Activated T-cell treated with anti-CD3 and anti-CD28 coated beads, Interleukin-2, amount 50 U/mL, for 72 hours (primary cell): ENCODE measurements at places on chromosomes 7 and 10. TPM values are rescaled to one million over a fixed set of nuclear protein-coding genes. Genes with fewer than 3 reads are reported as not detected.

Gene TRDMT1
- total RNA-seq = 8.7 TPM

Gene ANLN
- total RNA-seq = 49.5 TPM

Gene ACTR3C
- total RNA-seq = 6.3 TPM

DNA sequence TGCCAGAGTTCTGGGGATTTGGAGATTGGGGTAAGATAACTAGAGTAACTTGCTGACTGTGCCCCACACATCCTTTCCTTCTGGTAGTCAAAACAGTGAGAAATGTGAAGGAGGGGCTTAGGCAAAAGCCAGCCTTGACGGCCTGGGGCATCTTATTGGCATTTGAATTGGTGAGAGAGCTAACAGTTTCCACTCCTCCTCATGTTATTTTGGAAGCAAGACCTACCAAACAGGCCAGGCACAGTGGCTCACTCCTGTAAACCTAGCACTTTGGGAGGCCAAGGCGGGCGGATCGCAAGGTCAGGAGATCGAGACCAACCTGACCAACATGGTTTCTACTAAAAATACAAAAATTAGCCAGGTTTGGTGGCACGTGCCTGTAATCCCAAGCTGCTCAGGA is 596.6 kb downstream of the GRM8 start:
- H3K4me3 ChIP-seq = no peak overlapping the region
- H3K27ac ChIP-seq = no peak overlapping the region
- H3K27me3 ChIP-seq = no peaks in the 10 kb centered on the region
- no peaks in the 10 kb centered on the region for H3K4me1 ChIP-seq
- DNase-seq = no peak
- H3K36me3 ChIP-seq = no peaks in the 10 kb centered on the region

DNA sequence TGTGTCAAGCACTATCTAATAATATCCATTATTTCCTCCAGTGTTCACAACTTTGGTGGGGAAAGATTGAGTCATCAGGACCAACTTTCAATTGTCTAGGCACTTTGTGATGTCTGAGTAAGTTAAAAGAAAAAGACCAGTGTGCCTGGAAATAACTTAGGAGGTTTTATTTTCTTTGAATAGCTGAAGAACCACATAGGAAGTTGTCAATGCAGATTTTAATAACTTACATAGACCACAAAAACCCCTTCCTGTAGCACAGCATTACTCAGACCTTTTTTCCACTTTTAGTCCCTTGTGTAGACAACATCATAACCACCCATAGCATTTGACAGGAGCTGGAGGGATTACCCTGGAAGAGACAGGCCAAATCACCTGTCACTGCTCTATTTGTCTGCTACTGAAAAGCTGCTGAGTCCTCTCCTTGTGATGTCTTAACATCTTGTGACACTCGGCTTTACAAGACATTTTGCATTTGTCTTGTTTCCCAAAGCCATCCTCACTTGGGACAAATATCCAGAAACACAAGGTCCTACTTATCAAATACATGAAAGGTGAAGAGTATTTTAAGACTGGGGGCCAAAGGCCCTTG is 241.5 kb upstream of the PTER start:
- no peaks in the 10 kb centered on the region for H3K27me3 ChIP-seq
- no peak overlapping the region for H3K4me3 ChIP-seq
- DNase-seq = no peak
- peaks cover 15% of the 10 kb centered on the region for H3K4me1 ChIP-seq
- peak overlapping the region; percentile 65 for H3K27ac ChIP-seq
- peaks cover 3% of the 10 kb centered on the region for H3K36me3 ChIP-seq

DNA sequence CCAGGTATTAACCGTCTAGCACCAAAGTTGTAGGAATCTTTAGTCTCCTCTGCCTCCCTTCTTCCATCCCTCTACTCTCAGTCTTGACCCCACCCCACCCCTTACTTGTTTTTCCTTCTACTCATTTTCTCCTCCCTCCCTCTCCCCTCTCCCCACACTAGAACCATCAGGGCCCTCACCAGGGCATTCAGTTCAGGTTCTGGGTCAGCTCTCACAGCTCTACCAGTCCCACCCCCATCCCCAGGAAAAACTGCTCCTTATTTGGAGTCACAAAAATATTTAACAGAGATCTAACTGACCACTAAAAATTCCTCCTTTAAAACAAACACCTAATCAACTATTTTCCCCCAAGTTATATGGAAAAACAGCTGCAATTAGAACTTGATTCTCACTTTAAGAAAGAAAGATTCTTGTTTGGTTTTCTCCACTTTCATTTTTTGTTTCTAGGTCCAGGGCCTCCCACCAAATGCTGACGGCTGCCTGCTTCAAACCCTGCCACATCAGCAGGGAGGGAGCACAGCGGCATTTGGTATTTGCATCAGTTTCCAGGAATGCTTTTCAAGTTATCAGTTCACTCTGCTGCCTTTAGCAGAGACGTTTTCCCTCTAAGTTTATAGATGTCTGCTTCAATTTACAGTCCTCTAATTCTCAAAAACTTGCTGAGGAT is 2.8 kb upstream of the COL1A2 start:
- peak overlapping the region; percentile 31 for H3K4me3 ChIP-seq
- peaks cover 20% of the 10 kb centered on the region for H3K27me3 ChIP-seq
- H3K27ac ChIP-seq = peak overlapping the region; percentile 59
- H3K4me1 ChIP-seq = peaks cover 12% of the 10 kb centered on the region
- H3K36me3 ChIP-seq = no peaks in the 10 kb centered on the region

DNA sequence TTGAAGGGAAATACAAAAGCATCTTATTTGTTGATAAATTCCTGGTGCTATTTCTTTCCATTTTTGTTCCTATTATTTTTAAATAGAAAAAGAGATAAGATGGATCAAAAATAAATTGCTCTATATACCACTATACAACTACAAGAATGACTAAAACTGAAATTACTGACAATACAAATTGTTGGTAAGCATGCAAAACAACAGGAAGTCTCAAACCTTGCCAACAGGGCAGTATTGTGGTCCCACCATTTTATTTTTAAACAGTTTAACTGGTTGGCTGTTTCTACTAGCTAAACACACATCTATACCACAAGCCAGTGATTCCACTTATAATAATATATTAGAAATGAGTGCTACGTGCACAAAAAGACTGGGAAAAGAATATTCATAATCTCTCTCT is 213.0 kb downstream of the JAZF1 start:
- no peaks in the 10 kb centered on the region for H3K27me3 ChIP-seq
- H3K36me3 ChIP-seq = no peaks in the 10 kb centered on the region
- peaks cover 21% of the 10 kb centered on the region for H3K4me1 ChIP-seq
- H3K4me3 ChIP-seq = no peak overlapping the region
- no peak overlapping the region for H3K27ac ChIP-seq
- no peak for DNase-seq

DNA sequence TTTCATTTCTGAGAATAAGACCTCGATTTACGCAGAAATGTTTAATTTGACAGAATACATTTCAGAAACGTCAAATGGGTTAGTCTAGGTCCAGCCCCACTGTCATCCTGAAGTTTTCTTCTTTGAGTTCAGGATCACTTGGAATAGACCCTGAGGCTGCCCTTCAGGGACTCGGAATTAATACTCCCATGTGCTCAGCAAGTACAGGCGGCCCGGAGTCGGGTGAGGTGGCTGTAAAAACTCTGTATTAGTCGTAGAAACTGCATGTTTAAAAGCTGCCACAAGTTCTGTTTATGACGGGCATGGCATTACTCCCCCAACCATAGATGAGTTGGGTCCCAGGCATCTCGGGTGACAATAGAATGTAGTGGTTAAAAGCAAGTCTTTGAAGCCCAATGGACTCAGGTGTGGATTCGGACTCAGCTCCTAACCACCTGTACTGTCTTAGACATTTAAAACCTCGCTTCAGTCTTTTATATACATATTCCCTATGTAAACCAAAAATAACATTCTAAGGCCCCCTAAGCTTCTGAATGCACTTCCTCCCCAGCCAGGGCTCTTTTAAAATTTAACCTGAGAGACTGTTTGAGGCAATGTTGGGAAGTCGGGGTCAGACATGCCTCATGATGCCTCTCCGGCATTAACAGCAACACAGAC is 216.3 kb downstream of the ADARB2 start:
- H3K27me3 ChIP-seq = no peaks in the 10 kb centered on the region
- no peaks in the 10 kb centered on the region for H3K36me3 ChIP-seq
- H3K4me3 ChIP-seq = no peak overlapping the region
- DNase-seq = no peak

GRCh38 chr7:24455813-24456525 is 117.3 kb upstream of the PALS2 start:
- H3K27ac ChIP-seq = no peak overlapping the region
- H3K27me3 ChIP-seq = peaks cover 25% of the 10 kb centered on the region
- H3K36me3 ChIP-seq = no peaks in the 10 kb centered on the region
- H3K4me3 ChIP-seq = no peak overlapping the region
- no peaks in the 10 kb centered on the region for H3K4me1 ChIP-seq

GRCh38 chr7:76315364-76315763 is 12.9 kb downstream of the HSPB1 start:
- peaks cover 38% of the 10 kb centered on the region for H3K4me1 ChIP-seq
- peak overlapping the region; percentile 59 for H3K27ac ChIP-seq
- H3K4me3 ChIP-seq = no peak overlapping the region
- H3K36me3 ChIP-seq = peaks cover 2% of the 10 kb centered on the region
- no peak for DNase-seq
- no peaks in the 10 kb centered on the region for H3K27me3 ChIP-seq

DNA sequence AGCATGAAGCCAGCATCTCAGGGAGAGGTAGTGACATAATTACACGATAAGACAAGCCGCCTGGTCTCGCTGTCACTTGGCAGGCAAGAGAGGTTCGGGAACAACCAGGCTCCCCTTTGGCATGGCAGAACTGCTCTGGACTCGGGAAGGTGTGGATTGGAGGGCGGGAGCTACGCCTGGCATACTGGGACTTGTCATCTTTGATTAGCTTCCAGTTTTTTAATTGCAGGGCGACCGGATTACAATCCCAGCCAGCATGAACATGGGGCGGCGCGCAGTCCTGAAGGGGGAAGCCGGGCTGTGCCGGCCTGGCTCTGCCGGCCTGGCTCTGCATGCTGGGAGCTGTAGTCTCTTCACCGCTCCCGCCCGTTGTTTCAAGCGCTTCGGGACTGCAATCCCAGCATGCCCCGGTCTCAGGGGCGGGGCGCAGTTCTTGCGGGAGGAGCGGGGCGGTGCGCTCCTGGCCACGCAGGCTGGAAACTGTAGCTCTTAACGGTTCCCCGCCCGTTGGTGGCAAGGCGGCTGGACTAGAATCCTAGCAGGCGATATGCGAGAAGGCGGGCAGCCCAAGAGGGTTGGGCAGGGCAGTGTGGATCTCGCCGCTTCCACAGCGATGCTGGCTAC is 45.5 kb upstream of the ZNF716 start:
- H3K36me3 ChIP-seq = peaks cover 5% of the 10 kb centered on the region
- no peak overlapping the region for H3K27ac ChIP-seq
- no peak for DNase-seq
- no peaks in the 10 kb centered on the region for H3K4me1 ChIP-seq
- H3K27me3 ChIP-seq = no peaks in the 10 kb centered on the region

DNA sequence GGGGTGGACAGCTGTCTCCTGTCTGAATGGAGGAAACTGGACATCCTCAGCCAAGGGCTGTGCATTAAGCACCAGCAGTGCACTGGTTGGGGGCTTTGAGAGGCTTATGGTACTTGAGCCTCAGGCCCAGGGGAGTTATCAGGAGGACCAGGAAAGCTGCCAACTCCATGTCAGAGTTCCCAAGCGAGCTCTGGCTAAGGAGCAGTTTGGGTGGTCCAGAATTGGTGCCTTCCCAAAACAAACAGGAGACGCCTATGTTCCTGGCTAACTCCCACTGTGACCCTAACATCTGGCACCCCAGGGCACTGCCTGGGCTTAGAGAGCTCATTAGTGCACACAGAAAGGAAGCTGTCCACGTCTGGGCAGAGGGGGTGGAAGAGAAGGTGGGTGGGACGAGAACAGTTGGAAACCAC is 408.6 kb upstream of the NPVF start:
- H3K36me3 ChIP-seq = no peaks in the 10 kb centered on the region
- no peaks in the 10 kb centered on the region for H3K27me3 ChIP-seq
- DNase-seq = no peak
- no peak overlapping the region for H3K27ac ChIP-seq
- no peaks in the 10 kb centered on the region for H3K4me1 ChIP-seq

GRCh38 chr10:51867956-51868355 is 168.6 kb upstream of the CSTF2T start:
- DNase-seq = no peak
- H3K4me1 ChIP-seq = no peaks in the 10 kb centered on the region
- H3K36me3 ChIP-seq = no peaks in the 10 kb centered on the region
- H3K27ac ChIP-seq = no peak overlapping the region
